ENCODE measurements at places on chromosomes 7 and 10.

DNA sequence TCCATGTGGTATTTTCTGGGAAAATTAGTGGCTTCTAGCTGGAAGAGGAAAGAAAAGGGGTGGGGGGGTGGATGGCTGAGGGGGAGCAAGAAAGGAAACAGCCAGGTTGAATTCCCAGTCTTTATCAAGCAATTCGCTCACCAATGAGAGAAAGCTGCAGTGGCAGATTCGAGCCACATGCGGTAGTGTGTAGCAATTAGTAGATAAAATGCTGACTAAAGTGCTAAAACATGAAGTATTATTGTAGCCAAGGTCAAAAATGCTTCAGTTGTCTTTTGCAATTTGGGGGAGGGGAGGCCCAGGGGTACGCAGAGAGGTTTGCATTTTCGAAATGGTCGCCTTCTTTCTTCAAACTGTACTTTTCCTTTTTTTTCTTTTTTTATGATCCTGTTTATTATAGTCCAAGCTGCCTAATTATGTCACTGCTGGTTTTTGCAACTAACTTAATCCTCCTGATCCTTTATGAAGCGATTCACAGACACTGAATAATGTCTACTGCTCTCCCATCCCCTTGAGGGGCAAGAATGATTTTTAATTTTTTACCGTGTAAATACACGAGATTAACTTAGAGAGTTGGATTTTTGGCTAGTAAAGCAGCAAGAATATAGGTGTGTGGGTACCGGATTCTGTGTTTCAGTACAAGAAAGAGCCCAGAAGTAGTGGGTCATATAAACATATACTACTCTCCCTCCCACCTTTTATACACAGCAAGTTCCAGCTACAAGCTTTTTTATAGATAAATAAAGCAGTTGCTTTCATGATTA, 3.6 kb upstream of the ARID5B start:
- DNase-seq = peak; percentile 68

DNA sequence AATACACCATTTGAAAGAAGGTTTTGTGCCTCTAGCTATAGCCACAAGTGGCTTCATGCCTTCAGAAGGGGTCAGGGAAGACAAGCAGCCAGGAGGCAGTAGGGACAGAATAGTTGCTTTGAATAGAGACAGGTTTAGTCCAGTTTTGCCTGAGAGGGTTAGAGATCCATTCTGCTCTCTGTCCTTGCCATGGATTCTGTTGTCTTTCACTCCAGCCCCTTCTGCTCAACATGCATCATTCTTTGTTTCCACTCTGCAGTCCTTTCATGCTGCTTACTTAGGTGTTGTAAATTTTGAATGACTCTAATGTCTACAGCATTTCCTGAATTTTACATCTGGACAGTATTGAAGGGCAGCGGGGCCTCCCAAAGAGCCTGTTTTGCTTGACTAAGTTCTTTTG, 60.3 kb downstream of the CNTNAP2 start:
- no peak for DNase-seq

DNA sequence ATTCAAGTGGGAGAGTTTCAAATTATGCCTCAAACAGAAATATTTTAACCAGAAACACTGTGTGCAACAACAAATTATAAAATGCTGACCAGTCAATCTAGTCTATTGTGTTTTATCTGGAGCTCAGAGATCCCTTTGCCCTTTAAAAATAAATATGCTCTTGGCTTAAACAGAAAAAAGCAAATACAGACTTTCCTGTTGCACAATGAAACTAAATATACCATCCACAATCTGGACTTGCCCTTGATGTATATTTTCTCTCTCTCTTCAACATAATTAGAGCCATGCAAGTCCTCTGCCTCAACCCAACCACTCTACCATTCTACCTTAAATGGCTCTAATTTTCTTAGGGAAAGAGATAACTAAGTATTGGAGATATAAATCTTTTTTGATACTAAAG, 34.9 kb downstream of the ASAH2 start:
- DNase-seq = no peak

GRCh38 chr10:128518000-128518399, 391.8 kb upstream of the MKI67 start:
- DNase-seq = no peak

GRCh38 chr7:130476297-130477150, 15.4 kb upstream of the MEST start:
- DNase-seq = no peak

GRCh38 chr7:129952086-129952652, 591 bp downstream of the UBE2H start:
- DNase-seq = peak; percentile 78

- DNase-seq = no peak
Observed at GRCh38 chr10:95394161-95394880, 103.5 kb upstream of the PDLIM1 start.

DNA sequence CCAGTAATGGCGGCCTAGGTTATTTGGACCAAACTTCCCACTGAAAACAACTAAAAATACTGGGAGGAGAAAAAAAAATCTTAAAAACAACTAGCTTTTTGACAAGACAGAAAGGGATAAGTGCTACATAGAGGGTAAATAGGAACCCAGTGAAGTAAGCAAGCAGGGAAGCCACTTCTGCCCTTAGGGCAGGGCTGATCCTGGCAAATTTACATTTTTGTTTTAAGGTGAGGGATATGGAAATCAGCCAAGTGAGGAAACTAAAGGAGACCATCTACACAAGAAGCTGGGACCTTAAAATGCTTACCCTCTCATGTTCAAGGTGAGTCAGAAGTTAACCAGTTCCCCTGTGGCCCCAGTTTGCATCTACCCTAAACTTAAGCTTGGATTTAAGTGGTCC, 46.5 kb upstream of the CYCS start:
- DNase-seq = no peak

- DNase-seq = no peak
Observed at GRCh38 chr10:75651417-75651816, 220.0 kb downstream of the LRMDA start.

- no peak for DNase-seq
Observed at GRCh38 chr10:132634241-132634946, 96.8 kb downstream of the INPP5A start.

DNA sequence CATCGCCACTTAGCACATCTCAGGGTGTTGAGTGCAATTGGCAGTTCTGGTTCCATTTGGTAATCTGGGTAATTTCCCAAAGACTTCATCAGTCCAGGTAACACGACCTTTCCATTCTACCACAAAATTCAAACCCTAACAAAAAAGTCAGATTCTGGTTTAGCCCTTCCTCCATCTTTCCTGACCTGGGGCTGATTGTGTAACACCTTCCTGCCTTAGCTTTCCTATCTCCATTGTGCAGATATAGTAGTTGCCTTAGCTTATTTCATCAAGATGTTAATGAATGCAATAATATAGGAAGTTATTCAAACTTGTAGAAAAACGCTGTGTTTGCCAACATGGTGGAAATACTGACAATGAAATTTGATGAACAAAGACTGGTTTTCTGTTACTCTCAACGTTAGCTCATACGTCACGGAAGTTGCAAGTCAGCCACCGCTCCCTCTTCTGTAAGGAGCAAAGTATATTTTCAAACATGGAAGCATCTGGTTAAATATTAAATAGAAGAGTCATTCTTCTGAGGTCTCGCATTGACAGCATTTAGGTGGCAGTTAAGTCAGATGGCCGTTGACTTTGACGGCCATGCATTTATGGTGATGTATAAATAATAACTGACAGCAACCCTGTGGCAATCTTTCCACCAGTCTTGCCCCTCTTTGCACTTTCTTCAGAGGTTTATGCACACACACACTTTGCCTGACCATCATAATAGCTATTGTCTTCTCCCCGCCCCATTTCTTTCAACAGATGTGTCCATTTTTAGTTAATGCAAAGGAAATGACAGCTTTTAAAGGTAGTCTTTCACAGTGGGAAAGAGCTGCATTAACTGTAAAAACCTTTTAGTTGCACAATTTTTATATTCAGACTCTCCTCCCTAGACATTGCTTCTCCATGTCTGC, 205.1 kb upstream of the BMPER start:
- DNase-seq = no peak

DNA sequence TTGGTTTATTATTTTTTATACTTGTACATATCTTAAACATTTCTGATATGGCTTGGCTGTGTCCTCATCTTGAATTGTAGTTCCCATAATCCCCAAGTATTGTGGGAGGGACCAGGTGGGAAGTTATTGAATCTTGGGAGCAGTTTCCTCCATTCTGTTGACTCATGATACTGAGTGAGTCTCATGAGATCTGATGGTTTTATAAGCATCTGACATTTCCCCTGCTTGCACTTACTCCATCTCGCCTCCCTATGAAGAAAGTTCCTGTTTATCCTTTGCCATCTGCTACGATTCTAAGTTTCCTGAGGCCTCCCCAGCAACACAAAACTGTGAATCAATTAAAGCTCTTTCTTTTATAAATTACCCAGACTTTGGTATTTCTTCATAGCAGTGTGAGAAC, 207.7 kb downstream of the TPK1 start:
- DNase-seq = peak; percentile 63

- no peak for DNase-seq
Observed at GRCh38 chr7:285731-286130, 4.2 kb upstream of the FOXL3 start.

DNA sequence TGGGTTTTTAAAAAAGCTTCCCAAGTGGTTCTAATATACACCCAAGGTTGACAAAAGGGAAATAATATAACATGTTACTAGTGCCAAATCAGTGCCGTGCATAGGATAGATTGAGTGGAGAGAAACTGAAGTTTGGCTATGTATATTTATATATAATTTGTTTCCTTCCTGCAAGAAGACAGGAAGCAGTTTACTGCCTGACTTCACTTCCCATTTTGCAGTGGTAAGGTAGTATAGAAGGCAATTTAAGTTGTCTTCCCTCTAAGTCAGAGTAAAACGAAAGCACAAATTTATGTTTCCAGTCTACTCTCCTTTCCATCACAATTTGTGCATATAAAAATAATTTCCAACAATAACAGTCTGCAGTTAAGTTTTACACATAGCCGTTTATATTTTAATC, 3.4 kb upstream of the HYCC1 start:
- peak; percentile 62 for DNase-seq

DNA sequence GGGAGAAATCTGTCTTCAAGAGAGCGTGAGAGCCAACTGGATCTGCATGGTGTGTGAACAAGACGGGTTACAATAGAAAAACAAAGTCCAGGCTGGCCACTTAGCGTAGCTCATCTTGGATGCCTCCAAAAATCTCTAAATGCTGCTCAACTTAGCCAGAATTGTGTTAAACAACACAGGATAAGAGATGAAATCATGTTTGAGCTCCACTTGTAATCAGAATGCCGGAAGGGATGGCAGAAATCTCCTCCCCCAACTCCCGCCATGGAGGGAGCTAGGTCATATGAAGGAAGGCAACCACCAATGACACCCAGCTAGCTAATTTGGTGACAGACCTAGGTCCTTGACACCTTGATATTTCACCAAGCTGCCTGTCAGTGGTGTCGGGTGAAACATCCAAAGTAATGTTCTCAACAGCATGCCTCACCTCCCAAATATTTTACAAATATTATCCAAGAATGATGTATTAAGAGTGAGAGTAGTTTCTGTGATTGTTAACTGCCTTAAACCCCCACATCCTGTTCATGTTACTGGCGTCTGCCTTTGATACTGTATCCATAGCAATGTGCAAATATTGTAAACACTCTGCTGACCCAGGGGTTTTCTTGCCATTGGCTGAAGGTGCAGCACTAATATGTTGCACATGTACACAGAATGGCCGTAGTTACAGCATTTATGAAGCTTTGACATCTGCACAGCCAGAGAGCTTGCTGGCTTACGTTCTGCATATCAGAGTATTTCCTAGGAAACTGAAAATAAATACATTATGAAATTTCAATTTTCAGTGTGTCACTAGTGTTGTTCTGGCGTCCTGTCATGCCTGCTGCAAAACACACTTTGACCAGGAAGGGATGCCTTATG, 25.8 kb downstream of the TMEM254 start:
- no peak for DNase-seq

DNA sequence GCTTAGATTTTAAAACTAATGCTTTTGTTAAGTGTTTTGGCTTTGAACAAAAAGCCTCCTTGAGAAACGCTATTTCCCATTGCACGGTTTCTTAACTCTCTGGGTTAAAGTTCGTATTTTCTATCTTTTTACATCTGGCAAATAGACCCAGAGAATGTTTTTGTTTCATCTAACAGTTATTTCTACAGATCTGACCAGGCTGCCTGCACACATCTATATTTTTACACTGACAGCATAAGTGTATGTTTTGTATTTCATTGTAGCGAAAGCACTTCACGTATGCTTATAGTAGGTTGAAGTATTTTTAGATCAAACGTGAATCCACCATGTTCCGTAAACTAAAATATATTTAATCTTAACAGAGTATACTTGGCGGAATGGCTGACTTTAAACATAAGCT, 477.3 kb downstream of the SDK1 start:
- DNase-seq = no peak

GRCh38 chr7:136502162-136502561, 366.3 kb upstream of the CHRM2 start:
- DNase-seq = no peak

DNA sequence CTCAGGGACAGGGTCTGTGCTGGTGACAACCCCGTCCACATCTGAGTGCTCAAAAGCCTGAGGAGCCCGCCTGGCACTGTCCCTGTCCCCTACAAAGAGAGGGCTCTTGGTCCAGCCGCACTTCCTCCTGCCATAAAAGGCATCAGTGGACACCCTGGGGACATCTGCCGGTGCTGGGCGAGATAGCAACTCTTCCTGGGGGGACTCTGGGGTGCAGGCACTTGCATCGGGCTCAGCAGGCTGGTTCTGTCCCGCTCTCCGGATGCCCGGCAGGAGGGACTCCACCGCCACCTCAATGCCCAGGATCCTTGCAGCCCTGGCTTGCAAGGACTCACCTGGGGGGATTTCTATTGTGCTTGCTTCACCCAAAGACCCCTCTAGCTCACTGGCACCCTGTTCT, 32.8 kb downstream of the JCAD start:
- DNase-seq = no peak

- DNase-seq = no peak
Observed at GRCh38 chr10:49174261-49174925, 13.8 kb downstream of the TMEM273 start.

DNA sequence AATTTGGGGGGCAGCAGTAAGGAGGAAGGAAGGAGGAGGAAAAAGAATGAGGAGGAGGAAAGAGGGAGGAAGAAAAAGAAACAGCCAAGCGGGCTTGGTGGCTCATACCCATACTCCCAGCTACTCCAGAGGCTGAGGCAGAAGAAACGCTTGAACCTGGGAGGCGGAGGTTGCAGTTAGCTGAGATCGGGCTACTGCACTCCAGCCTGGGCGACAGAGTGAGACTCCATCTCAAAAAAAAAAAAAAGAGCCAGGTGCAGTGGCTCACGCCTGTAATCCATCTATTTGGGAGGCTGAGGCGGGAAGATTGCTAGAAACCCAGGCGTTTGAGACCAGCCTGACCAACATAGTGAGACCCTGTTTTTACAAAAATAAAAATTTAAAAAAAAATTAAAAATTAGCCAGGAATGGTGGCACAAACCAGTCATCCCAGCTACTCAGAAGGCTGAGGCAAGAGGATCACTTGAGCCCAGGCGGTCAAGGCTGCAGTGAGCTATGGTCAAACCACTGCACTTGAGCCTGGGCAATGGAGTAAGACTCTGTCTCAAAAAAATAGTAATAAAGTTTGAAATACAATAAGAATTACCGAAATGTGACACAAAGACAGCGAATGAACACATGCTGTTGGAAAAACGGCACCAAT, 14.1 kb upstream of the CRCP start:
- DNase-seq = no peak

GRCh38 chr10:26156019-26156418, 60.6 kb upstream of the GAD2 start:
- DNase-seq = no peak

All from suppressor macrophage (primary cell).